Glutamatergic neuron (in vitro differentiated cells): ENCODE measurements at places on chromosomes 3 and 15. TPM values are rescaled to one million over a fixed set of nuclear protein-coding genes. Genes with fewer than 3 reads are reported as not detected.

The LTK gene
- 3.2 TPM for total RNA-seq

The A4GNT gene
- not detected for total RNA-seq

The LCTL gene
- not detected for total RNA-seq

The AADACL2 gene
- not detected for total RNA-seq

The SPG11 gene
- 59.2 TPM for total RNA-seq

The CP gene
- not detected for total RNA-seq

The ZFAND6 gene
- 80.1 TPM for total RNA-seq

The SENP8 gene
- 6.3 TPM for total RNA-seq

The GRM2 gene
- total RNA-seq, result 134 TPM

The AMIGO3 gene
- 1.4 TPM for total RNA-seq

The NR1I2 gene
- not detected for total RNA-seq

The PLCL2 gene
- total RNA-seq, result 71.1 TPM

The MKRN2 gene
- 25.8 TPM for total RNA-seq

The CYP8B1 gene
- not detected for total RNA-seq

The GOLGA6L10 gene
- 0.96 TPM for total RNA-seq

The TMEM108 gene
- total RNA-seq, result 9.0 TPM

The NECTIN3 gene
- total RNA-seq, result 22.6 TPM

The SAMMSON gene
- not detected for total RNA-seq

The CLEC3B gene
- not detected for total RNA-seq

The CCDC13 gene
- total RNA-seq, result 1.0 TPM

The SLC24A1 gene
- total RNA-seq, result 4.7 TPM

The RTP1 gene
- not detected for total RNA-seq

The ZNF660 gene
- total RNA-seq, result 35.4 TPM

The GP9 gene
- total RNA-seq, result not detected

The IL5RA gene
- not detected for total RNA-seq

The MAP6D1 gene
- 10.2 TPM for total RNA-seq

The BNC1 gene
- total RNA-seq, result 1.1 TPM

The SAXO2 gene
- 0.20 TPM for total RNA-seq

The TRH gene
- total RNA-seq, result 1.7 TPM

The SLCO2A1 gene
- total RNA-seq, result not detected

The RARB gene
- total RNA-seq, result 1.2 TPM

The ARID3B gene
- total RNA-seq, result 154 TPM

The RBM15B gene
- total RNA-seq, result 52.5 TPM

The ISLR gene
- 1.2 TPM for total RNA-seq

The PPCDC gene
- 12.7 TPM for total RNA-seq

The SAMD7 gene
- total RNA-seq, result not detected

The MUC20 gene
- not detected for total RNA-seq

The ARHGEF26 gene
- total RNA-seq, result 4.4 TPM

The PGBD4 gene
- 1.7 TPM for total RNA-seq

The PTPRG gene
- 52.1 TPM for total RNA-seq

The TRIM42 gene
- not detected for total RNA-seq

The PLIN1 gene
- not detected for total RNA-seq

The MAGEL2 gene
- total RNA-seq, result 27.1 TPM
